ENCODE measurements at places on chromosomes 5 and 9.
A peak's percentile ranks its signal among the peaks of the same experiment; 100 is the strongest.

GRCh38 chr5:59091965-59092364, 509.1 kb downstream of the RAB3C start:
- DNase-seq = no peak

- DNase-seq = no peak
Measured at GRCh38 chr5:54637654-54638053, 120.1 kb downstream of the SNX18 start.

DNA sequence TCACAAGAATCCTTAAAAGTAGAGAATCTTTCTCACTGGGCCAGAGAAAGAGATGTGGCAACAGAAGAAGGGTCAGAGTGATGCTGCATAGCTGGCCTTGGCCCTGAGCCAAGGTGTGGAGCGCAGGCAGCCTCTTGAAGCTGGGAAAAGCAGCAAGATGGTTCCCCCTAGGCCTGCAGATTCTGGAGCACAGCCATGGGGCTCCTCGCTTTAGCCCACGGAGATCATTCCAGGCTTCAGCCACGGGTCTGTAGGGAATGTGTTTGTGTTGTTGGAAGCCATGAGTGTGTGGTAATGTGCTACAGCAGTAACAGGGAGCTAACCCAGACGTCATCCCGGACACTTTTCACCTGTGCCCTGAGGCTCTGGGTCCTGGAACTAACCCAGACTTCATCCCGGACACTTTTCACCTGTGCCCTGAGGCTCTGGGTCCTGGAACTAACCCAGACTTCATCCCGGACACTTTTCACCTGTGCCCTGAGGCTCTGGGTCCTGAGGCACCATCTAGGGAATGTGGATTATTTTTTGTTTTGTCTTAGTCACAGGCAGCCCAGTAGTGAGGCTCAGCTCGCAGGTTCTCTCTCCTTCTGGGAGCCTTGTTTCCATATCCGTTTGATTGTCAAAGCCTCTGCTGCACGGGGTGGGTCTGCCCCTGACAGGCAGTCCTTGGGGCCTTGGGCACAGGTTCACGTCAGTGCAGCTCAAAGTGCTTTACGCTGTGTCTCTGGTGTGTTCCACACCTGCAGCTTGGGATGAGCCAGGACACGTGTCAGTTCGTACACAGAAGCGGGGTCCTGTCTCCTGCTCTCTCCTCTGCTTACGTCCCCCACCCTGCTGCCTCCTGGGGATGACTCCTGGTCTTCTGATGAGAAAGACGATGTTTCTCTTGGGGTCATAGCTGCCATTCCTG, 56.3 kb upstream of the EXOC3 start:
- DNase-seq = no peak

GRCh38 chr9:75438716-75439115, 350.4 kb downstream of the OSTF1 start:
- DNase-seq = no peak

DNA sequence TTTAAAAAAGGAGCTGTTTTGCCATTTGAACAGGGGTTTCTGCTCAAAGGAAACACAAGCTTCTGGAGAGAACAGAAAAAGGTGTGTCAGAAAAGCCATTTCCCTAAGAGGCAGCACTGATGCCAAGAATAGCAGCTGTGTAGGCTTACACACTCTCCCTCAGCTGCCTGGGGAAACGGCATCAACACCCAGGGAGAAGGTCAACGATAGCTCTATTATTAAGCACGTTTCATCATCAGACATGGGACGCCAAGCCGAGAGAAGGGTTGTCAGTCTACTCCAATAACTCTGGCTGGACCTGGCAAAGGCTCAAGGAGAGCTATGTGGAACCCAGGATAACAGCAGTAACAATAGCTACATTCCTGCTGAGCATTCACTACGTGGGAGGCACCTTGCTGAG, 314.2 kb downstream of the CDK5RAP2 start:
- peak; percentile 9 for DNase-seq

GRCh38 chr9:113425072-113425471, 14.5 kb downstream of the C9orf43 start:
- DNase-seq = peak; percentile 38

- DNase-seq = no peak
Measured at GRCh38 chr9:87682618-87683017, 43.3 kb upstream of the CTSL start.

- no peak for DNase-seq
Measured at GRCh38 chr9:102295188-102295587, 556.7 kb upstream of the GRIN3A start.

GRCh38 chr5:100683881-100684280, 148.7 kb downstream of the FAM174A start:
- no peak for DNase-seq

- DNase-seq = no peak
Measured at GRCh38 chr9:103296189-103296588, 301.1 kb downstream of the CYLC2 start.

DNA sequence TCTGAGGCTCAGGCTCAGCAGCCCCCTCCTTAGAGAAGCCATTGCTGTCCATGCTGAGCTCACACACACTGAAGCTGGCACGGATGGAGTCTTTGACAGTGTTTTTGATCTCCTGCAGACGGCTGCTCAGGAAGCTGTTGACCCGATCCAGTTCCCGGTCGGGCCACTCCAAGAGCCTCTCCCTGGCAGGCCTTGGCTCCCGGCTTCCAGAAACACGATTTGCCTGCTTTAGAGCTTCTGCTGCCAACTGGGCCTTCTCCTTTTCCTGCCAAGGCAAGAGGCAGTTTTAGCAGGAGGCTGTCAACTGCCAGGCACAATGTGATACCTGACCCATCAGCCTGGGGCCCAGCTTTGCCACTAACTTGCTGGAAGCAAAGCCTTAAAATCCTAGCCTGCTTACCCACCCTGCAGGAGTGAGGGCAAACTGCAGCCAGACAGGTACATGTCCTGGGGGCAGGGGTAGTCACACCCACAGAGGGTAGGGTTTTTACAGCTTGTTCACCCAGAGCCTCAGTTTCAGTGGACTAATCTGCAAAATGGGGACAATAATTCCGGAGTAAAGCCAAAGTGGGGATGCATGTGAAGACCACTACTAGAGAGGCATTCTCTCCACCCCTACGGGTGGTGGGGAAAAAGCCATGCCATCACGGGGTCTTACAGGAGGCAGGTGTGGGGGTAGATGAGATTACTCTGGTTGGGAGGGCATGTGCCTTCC, 8.3 kb upstream of the DDX41 start:
- no peak for DNase-seq

- DNase-seq = no peak
Measured at GRCh38 chr5:138603249-138603920, 28.2 kb upstream of the HSPA9 start.

DNA sequence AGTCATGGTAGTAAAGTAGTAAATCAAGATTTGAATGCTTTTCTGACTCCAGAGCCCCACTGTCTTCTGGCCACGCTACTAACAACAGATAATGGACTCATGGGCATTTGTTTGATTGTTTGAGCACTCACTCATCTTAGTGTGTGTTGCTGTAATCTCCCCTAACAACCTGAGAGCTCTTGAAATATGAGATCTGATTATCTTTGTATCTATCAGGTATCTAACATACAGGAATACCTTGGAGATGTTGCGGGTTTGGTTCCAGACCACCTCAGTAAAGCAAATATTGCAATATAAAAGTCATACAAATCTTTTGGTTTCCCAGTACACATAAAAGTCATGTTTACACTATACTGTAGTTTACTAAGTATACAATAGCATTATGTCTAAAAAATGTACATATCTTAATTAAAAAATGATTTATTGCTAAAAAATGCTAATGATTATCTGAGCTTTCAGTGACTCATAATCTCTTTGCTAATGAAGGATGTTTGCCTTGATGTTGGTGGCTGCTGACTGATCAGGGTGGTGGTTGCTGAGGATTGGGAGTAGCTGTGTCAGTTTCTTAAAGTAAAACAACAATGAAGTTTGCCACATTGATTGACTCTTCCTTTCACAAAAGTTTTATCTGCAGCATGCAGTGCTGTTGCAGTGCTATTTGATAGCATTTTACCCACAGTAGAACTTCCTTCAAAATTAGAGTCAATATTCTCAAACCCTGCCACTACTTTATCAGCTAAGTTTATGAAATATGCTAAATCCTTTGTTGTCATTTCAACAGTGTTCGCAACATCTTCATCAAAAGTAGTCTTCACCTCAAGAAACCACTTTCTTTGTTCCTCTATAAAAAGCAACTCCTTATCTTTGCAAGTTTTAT, 92.2 kb downstream of the ZNF462 start:
- DNase-seq = no peak

- DNase-seq = no peak
Measured at GRCh38 chr9:130693101-130693425, 517 bp upstream of the EXOSC2 start.

- DNase-seq = no peak
Measured at GRCh38 chr9:83598487-83598886, 24.5 kb upstream of the IDNK start.

GRCh38 chr9:29717631-29718030, 2144.3 kb upstream of the C9orf72 start:
- DNase-seq = no peak

- no peak for DNase-seq
Measured at GRCh38 chr5:176628406-176629228, 1.7 kb downstream of the SNCB start.

GRCh38 chr9:83197591-83197990, 134.6 kb upstream of the RASEF start:
- DNase-seq = no peak

DNA sequence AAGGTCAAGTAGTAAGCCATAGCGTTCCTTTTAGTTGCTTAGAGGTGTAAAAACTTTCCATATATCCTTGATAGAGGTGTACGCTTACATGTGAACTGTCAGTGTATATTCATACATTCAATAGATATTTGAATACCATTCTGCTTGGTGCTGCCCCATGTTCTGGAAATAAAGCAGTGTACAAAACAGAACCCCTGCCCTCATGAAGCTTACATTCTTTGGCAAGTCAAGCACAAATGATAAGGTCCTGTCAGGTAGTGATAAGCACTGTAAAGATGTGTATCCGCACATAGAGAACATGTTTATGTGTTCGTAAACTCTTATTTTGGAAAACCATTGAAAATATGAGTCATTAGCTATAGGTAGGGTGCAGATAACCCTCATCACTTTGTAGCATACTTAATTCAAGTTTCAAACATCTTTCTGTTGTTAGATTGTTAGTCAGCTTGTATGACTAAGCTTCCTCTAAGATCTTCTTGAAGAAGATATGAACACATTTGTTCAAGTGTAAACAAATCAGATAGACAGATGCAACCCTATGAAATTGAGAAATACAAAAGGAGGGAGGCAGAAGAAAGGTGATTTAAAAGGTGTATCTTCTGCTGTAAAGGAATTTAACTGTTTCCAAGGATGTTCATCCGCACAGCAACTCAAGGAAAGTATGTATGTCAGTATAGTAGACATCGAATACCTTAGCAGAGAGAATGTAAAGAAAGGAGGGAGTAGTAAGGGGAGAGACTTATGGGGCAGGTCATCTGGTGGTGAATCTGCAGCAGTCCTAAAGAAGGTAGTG, 1.6 kb downstream of the GTF3C4 start:
- DNase-seq = no peak

DNA sequence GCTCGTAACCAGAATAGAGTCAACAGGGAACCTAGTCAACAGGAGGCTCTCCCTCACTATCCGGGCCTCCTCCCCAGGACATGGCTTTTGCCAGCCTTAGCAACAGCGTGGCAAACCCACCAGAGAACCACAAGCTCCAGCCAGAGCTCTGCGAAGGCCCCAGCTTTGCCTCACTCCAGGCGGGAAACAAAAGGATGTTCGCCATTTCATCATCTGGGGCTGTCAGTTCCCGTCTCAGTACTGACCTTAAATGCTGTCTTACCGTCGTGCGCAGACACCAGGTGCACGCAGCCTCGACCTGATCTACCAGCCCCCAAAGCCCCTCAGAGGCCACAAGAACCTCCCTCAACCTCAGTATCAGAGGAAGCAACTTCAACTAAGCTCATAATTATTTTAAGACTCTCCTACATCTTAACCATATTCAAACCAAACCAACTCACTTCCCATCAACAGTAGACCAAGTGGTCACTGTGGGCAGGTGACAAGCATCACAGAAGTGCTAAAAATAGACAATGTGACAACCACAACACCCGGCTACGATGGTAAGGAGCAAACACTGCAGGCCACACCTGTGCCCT, 71.4 kb downstream of the SEMA4D start:
- DNase-seq = no peak

DNA sequence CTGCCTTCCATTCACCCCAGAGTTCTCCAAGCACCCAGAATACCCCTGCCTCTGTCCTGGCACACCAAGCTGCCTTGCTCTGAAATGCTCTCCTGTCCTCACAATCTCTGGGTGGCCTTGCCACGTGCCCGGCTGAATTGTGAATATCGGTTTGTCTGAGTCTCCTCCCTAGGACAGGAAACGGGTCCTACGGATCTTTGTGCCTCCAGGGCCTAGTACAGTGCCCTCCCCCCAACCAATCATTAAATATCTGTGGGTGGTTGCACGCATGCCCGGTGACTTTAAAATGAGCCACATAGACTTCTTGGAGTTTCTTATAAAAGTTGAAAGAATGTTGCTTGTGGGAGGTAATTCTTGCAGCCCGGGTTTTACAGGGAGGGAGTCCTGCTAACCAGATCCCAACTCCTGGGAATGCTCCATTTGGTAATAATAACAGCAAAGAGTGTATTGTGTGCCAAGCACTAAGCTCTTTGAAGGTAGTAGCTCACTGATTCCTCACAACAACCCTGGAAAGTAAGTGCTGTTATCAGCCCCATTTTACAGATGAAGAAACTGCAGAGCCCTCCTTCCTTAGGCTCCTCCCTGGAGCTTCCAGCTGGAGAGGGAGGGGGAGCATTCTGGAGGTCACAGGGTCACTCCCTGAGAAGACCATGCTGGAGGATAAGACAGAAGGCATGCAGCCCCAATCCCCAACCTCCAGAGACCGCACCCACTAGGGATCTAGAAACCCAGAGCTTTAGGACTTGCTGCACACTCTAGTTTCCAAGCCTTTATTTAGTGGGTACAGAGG, 23.4 kb downstream of the URM1 start:
- DNase-seq = no peak

DNA sequence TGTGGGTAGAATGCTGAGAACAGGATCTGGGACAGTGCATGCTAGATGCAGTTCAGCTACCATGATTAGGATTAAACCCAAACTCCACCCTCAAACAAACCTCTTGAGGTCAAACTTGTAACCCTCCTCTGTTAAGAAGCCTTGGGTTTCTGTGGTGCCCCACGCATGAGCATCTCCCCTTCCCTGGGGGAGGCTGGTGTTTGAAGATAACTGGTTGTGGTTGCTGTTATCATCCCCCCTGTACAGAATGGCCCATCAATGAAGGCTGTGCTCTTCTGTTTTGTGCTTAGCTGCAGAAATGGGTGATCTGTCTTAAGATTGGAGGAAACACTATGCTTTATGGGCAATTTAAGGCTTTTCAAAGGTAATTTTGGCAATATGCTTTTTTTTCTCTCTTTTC, 4.4 kb upstream of the DAB2IP start:
- DNase-seq = no peak

DNA sequence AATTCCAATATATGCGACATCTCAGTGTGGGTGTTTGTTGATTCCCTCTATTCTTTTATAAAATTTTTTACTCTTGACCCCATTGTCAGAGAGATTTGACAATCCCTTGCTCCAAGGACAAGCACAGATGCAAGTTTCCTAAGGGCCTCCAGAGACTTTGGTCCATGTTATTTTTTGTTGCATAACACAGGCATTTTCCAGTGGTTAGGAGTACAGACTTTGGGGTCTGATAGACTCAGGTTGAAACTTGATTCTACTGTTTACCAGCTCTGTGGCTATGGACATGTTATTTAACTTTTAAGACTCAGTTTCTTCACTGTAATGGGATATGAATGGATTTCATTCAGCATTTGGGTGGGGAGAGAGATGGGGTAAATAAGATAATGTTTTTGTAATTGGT, 361.3 kb downstream of the ENC1 start:
- DNase-seq = no peak

GRCh38 chr9:123112015-123112975, 78.8 kb downstream of the GPR21 start:
- DNase-seq = peak; percentile 60
